GM23248 (cell line): ENCODE measurements at places on chromosomes 6 and 20. TPM values are rescaled to one million over a fixed set of nuclear protein-coding genes. Genes with fewer than 3 reads are reported as not detected.

GRCh38 chr20:36308986-36309385, 2.8 kb downstream of the DLGAP4 start:
- DNase-seq, result no peak
- peaks cover 57% of the 10 kb centered on the region for H3K27me3 ChIP-seq
- no peaks in the 10 kb centered on the region for H3K4me1 ChIP-seq

DNA sequence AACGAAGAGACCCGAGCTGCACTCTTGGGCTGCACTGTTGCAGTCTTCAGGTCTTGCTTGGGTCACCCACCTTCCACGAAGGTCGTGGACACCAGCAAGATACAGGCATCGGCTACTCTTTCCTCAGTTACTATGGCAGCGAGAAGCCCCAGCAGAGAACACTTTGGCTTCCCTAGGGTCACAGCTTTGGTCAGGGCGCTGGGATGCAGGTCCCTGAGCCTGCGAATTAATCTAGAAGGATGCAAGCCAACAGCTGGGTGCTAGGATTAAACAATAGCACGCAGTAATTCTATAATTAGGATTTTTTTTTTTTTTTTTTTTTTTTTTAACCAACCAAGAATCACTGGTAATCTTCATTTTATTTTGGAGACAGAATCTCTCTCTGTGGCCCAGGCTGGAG, 2.1 kb downstream of the KHDC3L start:
- H3K36me3 ChIP-seq, result no peaks in the 10 kb centered on the region
- H3K27ac ChIP-seq, result no peak overlapping the region
- H3K27me3 ChIP-seq, result 0 out of 2 replicates have a peak, but pooled peaks cover 5% of the 10 kb centered on the region
- no peak overlapping the region for H3K4me3 ChIP-seq
- DNase-seq, result no peak

- H3K27me3 ChIP-seq, result peaks cover 9% of the 10 kb centered on the region; the same call in 1 of the 2 replicates
- H3K27ac ChIP-seq, result no peak overlapping the region
- no peaks in the 10 kb centered on the region for H3K4me1 ChIP-seq
- no peak overlapping the region for H3K4me3 ChIP-seq
- DNase-seq, result no peak
These were observed 107.2 kb upstream of the GGTLC1 start for GRCh38 chr20:24095756-24096155.

- peak overlapping the region; percentile 99 for H3K4me3 ChIP-seq
- no peaks in the 10 kb centered on the region for H3K36me3 ChIP-seq
- peak; percentile 82 for DNase-seq
These were observed 696 bp upstream of the SIRPA start for GRCh38 chr20:1894471-1894950.

Gene UNC5CL
- not detected in 2 replicates for total RNA-seq

Gene CSTF1
- 56.7 and 69.3 TPM in 2 replicates for total RNA-seq
